ENCODE measurements at places on chromosomes 2 and 18.

GRCh38 chr2:217923007-217923686, 79.6 kb downstream of the TNS1 start:
- DNase-seq: no peak

GRCh38 chr2:6423157-6423556, 442.6 kb downstream of the CMPK2 start:
- no peak for DNase-seq

DNA sequence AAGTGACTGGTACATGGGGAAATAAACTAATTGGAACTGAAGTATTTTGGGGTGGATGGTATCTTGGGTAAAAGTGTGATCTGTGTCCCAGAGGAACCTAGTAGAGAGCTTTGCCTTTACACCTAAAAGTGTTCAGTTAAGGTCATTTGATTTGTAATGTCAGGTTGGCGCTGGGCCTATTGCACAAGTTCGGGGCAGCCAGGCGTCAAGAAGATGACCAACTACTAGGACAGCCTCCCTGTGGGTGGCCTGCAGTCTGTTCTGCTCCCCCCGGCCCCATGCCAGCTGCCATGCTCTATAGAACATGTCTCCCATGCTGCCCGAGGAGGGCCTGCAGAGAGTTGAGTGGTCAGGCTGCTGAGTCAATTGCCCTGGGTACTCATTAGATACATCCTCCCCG, 10.1 kb downstream of the RRM2 start:
- DNase-seq: no peak

- DNase-seq: no peak
Measured at GRCh38 chr2:204008352-204008751, 71.8 kb downstream of the ICOS start.

DNA sequence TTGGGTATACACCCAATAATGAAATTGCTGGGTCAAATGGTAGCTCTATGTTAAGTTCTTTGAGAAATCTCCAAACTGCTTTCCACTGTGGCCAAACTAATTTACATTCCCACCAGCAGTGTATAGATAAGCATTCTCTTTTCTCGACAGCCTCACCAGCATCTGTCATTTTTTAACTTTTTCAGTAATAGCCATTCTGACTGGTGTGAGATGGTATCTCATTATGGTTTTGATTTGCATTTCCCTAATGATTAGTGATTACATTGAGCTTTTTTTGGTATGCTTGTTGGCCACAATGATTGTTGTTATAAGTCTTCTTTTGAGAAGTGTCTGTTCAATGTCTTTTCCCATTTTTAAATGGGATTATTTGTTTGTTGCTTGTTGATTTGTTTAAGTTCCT, 50.4 kb upstream of the EPAS1 start:
- no peak for DNase-seq

DNA sequence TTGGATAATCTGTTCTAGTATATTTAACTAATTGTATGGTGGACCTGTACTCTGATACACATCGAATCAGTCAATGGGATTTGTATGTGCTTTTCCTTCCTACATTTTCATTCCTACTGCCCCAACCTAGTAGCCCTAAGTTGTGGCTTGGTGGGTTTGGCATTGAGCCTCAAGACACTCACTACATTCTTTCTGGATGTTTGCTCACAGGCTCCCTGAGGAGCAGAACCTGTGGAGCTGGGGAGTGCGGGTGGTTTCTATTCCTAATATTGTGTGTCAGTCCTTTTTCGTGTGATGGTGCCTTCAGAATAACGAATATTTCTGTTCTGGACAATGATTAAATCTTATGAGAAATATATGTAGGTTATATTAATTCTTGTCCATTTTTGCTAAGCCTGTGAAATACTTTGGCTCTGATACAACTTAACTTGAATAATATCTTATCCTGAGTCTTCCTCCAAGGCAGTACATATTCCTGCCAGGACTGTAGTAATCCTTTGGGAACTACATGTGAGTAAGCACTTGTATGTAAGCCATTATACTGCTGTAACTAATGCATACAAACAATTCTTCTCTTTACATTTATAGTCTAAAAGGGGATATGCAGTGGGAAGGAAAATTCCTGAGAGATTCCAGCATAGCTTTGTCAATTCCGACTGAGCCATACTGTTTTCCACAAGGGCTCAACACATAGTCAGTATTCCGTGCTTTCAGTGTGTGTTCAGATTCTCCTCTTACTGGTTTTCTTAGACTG, 150.6 kb downstream of the AGPS start:
- DNase-seq: no peak

DNA sequence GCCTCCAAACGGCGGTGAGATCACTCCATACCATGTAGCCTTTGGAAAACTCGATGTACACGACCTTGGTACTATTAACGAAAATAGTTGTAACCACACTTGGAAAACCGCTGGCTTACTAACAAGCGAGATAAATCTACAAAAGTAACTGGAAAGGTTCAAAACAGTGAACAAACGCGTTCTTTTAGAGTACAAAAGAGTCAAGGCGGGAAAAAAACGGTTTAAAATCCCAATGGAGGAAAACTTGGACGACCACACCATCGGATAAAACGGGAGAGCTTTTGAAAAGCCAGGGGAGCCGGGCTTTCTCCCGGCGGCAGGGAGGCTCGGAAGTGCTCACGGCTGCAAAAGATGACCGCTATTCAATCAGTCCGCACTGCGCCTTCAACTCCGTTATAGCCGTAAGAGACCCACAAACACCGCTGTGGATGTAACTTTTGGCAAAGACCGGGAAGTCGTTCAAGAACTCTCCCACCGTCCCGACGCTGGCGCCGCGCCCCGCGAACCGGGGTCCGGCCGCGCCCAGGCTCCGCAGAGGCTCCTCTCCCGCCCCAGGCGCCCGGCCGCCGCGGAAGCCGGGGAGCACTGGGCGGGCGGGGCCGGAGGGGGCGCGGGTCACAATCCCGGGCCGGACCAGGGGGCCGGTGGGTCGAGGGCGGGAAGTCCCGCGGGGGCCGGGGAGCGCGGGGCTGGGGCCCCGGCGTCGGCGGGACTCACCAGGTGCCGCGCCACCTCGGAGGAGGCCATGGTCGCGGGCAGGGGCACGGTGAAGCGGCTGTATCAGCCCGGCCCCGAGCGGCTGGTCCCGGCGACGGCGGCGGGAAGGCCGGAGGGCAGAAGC, 465 bp downstream of the SEPTIN10 start:
- DNase-seq: peak; percentile 57

GRCh38 chr2:28084564-28084963, 194.0 kb downstream of the BABAM2 start:
- no peak for DNase-seq

DNA sequence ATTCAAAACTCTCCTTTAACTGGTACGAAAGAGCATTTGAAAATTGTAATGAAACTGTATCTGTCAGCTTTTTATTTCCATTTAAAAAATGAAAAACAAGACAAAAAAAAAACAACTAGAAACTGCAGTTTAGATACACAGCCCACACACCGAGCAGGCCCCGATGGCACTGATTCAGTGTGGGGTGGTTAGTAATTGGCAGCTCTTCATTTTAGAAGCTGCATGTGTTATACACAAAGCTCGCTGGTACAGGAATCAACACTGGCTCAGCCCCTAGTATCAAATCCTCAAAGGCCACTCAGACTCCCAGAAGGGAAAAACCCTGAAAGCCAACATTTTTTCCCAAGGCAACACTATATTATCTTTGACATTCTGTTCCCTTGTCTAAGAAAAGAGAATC, 30.5 kb upstream of the RMDN2 start:
- no peak for DNase-seq

GRCh38 chr18:7645756-7646155, 78.6 kb downstream of the PTPRM start:
- DNase-seq: no peak

DNA sequence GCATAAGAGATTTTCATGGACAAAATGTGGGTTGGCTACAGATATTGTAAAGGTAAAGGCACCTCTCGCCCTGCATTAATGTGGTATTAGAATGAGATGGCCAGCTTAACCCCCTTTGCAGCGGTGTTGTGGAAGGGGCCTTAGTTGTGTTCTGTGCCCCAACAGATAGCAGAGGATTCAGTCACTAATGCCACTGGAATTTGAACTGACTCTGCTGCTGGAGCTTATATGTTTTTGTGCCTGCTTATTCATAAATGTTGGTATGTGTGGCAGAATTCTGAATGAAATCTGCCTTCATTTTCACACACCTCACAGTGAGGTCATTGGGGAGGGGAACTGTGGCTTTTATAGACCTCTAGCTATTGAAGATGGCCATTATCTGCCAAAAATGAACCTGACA, 90.7 kb upstream of the ITGA6 start:
- no peak for DNase-seq

DNA sequence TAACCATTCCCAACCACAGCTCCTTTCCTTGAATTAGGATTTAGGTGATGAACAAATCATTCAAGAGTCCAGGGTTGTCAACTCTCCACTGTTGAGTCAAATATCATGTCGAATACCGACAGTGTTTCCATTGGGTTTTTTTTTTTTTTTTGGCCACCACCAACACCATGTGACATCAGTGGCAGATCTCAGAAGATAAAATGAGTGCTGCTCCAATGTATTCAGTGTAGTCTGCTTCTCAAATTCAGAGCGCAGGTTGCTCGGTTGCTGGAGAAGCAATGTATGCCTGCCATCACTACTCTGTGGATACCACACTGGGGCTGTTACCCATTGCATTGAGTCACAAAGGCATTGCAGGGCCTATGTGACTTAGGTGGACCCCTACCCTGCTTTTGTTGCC, 10.8 kb upstream of the ATL2 start:
- DNase-seq: no peak

DNA sequence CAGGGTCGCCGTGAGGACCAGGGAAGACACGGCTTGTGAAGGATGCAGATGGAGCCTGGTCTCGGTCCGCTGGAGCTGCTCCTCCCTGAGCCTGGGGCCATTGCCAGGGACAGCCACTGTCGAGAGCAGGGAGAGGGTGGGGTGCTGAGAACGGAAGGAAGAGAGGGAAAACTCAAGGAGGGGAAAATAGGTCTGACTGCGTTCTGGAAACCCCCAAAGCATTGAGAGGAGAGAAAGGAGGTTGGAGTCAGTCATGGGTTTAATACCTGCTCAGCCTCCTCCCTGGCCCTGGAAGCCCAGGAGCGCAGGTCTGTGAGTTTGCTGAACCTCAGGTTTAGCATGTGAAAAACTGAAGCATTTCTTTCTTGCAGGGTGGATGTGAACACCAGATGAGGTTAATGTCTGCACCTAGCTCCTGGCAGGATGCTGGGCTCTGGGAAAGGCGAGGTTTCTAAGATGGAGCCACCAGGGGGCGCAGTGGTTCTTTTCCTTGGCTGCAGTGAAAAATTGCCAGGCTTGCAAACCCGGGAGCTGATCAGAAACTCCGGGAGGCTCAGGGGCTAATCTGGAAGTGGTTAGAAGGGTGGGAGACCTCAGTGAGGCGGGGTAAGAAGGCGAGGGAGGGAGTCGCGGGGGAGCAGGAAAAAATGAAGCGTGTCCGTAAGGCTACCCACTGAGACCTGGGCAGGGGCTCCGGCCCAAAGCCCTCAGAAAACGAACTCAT, 33.6 kb upstream of the RNF149 start:
- peak; percentile 47 for DNase-seq

GRCh38 chr2:83196225-83196624, 1262.9 kb downstream of the SUCLG1 start:
- no peak for DNase-seq

- no peak for DNase-seq
Measured at GRCh38 chr2:189142893-189143759, 36.4 kb downstream of the COL5A2 start.

- no peak for DNase-seq
Measured at GRCh38 chr2:157359628-157360027, 34.0 kb upstream of the ERMN start.

DNA sequence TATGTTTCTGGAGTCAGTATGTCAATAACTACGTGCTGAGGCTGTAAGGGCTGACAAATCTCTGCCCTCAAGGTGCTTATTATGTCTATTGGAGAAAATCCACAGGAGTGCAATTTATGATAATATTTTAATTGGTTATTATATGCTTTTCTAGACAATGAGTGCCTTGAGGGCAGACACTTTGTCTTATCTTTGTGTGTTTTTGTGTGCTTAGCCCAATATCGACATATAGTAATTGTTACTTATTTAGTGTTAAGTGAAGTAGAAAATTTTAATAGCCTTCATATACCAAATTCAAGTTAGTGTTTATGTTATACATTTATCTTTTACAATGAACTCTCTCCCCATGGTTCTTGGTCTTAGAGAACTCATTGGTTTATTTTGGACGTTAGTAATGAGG, 118.9 kb downstream of the WDR7 start:
- DNase-seq: no peak

DNA sequence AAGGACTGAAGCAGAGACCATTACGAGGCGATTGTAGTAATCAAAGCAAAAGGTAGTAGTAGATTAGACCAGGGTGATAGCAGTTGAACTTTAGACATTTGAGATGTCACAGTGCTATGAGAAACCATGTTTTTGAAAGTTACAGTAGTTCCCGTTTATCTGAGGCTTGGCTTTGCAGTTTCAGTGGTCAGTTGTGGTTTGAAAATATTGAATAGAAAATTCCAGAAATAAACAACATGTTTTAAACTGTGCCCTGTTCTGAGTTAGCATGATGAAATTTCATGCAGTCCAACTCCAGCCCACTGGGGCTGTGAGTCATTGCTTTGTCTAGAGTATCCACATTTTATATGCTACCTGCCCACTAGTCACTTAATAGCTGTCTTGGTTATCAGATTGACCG, 47.5 kb downstream of the ZNF638 start:
- DNase-seq: no peak

DNA sequence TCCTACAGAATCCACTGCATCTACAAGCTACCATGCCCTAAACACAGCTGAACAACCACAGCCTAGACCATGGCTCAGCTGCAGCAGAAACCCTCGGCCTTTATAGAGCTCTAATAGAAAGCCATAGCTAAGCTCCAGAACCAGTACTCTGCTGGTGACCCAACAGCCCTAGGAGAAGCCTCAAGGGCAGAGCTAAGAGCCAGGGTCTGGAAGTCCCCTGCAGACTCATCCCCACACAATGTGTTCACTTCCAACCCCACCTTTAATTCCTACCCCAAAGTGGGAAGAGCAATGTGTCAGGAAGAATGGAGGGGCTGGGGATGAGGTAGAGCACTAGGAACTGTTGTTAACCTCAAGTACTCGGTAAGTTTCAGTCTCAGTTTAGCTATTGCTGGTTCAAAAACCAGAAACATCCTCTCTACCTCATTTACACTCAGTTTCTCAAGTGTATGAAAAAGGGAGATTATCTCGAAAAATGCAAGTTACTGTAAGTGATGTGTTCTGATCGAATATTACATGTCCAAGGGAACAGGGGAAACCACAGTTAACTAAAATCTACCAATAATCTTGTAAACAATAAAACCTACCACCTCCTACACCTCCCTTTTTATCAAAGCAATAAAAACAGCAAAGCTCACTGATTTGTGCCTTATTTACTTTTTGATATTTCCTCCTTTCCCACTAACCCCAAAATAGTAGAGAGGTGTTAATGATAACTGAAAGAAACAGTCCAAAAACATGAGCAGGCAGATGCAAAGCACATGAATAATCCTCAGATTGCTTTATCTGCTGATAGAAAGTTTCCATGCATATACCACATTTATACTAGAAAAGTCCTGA, 36.2 kb downstream of the THADA start:
- DNase-seq: no peak

- DNase-seq: no peak
Measured at GRCh38 chr18:69032009-69032408, 234.1 kb downstream of the CCDC102B start.
